ENCODE measurements at places on chromosomes 11 and 22.

DNA sequence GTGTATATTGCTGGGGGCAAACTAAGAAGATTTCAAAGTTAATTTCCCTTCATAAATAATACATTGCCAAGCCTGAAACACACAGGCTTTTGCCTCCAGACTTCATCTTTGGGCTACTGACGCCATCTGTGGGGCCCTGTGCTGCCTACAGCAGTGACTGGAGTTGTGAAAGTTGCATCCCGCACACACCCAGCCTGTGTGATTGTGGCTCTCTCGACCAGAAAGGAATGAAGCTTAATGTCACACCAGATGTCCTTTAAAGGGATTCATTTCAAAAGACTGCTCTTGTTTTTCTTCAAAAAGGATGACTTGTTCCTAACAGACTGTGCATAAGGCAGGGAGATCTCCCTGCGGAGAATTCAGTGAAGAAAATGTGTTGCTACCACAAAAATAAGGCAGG is 210.5 kb downstream of the FAM181B start:
- no peak for DNase-seq

DNA sequence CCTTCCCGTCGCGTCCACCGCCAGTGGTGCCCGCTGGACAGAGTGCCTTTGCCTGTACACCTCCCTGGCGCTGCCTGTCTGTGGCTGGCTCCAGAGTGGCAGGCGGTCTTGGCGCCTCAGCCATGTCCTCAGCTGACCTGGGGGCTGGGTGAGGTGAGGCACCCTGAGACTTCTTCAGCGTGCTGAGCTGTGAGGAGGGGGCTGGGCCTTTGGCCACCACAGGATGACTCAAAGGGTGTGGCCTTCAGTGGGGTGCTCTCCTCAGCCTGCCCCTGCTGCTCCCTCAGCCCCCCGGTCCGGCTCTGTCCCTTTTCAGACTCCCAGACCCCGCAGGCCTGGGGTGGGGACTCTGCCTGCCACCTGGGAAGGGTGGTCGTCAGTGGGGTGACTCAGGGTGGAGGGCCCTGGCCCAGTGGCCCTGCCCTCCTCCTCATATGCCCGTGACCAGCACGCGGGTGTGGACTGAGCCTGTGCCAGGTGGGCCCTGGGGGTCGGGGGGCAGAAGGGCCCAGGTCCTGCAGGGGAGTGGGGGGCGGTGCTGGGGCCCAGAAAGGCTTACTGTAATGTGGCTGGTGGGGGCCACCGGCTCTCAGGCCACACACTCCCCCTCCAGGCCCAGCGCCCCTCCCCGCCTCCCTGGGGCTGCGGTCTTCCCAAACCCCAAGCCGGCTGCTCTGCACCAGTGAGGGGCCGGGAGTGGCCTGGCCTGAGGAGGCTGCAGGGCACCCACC is 15.9 kb downstream of the CRELD2 start:
- peak; percentile 19 for DNase-seq

DNA sequence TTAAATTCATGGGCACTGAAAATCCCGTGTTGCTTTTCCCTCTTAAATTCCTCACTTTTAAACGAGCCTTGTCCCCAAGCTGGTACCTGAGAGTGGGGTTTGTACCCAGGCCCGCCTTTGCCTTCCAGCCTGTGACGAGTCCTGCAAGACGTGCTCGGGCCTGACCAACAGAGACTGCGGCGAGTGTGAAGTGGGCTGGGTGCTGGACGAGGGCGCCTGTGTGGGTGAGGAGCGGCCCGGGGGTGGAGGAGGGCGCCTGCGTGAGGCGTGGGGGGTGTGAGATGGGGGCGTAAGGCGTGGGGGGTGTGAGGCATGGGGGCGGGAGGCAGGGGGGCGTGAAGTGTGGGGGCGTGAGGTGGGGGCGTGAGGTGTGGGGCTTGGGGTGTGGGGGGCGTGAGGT is 4.0 kb downstream of the CRELD2 start:
- DNase-seq = no peak

DNA sequence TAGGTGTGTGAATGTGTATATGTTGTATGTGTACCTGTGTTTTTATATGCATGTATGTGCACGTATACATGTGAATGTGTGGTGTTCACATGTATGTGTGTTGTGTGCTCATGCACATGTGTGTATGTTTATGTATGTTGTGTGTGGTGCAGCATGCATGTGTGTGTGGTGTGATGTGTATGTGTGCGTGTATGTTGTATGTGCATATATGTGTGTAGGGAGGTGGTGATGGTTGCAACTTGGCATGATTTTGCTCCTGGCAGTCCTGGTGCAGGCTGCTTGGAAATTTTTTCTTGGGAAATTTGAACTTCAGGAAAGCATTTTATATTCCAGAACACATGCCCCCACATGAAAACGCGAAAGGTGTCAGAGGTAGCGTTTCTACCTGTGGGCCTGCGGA is 1177.8 kb downstream of the TBC1D22A start:
- DNase-seq = no peak

All from adipocyte (in vitro differentiated cells).